ENCODE measurements at places on chromosomes 6 and 20.

- no peak for DNase-seq
Observed at GRCh38 chr6:154298297-154298696, 58.3 kb downstream of the IPCEF1 start.

- DNase-seq: no peak
Observed at GRCh38 chr6:90219209-90219985, 77.2 kb downstream of the BACH2 start.

GRCh38 chr6:138814179-138814834 lies 18.4 kb downstream of the ECT2L start:
- no peak for DNase-seq

GRCh38 chr6:43011207-43011606 lies 2.5 kb downstream of the MEA1 start:
- no peak for DNase-seq

GRCh38 chr6:111950661-111951496 lies 77.6 kb upstream of the FYN start:
- no peak for DNase-seq

- DNase-seq: no peak
Observed at GRCh38 chr6:105755885-105756284, 330.3 kb upstream of the PRDM1 start.

GRCh38 chr6:139230391-139230840 lies 61.4 kb downstream of the TXLNB start:
- DNase-seq: no peak

DNA sequence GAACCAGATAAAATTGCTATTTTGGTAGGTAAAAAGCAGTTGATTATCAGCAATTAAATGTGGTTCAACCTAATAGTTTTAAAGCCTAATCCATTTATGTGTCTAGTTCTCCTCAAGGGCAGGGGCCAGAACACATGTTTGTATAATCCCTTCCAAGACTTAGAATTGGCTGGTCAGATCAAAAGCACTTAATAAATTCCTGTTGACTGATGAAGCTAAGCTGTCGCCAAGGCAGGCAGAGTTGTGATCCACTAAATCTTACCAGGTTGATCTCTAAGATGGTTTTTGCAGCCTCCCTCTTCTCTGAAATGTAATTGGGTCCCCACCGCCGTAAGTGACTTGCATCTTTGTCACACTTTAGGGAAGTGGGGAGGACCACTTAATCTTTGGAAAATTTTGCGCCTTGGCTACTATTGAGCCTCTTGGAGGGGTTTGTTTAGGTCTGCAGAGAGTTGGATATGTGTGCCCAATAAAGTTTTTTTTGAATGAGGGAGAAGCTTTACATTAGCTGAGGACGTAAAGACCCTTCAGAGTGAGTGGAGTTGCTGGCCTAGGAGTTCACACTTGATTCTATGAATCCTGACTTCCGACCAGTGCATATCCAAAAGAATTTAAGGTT lies 65.9 kb downstream of the PHF20 start:
- DNase-seq: no peak

DNA sequence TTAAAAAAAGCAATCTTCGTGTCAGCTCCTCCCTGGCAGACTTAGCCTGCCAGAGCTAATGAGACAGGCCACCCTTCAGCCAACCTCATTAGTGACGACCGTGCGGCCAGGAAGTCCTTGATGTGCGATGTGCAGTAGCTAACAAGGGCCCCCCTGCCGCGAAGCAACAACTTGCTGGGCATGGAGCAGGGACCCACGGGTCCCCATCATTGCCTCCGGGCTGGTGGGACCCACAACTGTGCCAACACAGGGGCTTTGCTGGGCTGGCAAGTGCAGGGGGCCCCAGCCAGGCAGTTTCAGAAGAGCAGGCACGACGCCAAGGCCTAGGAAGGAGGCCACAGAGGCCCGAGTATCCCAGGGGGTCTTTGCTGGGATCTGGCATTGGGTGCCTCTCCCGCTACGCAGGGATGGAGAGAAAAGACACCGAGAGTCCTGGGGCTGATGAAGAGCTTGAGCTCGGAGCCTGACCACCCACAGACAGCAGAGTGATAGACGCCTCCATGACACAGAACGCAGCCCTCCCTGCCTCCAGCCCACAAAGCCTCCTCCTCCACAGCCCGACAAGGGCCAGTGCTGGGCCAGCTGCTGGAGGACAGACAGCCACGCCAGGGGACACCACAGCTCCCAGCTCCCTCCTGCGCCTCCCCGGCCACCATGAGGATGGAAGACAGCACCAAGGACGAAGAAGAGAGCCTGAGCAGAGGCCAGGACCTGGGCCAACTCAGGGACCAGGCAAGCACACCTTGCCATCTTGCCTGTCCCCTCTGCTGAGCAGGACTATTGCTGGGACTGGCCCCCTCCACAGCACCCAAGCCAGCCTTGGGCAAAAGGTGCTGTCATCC lies 96.6 kb downstream of the YTHDF1 start:
- no peak for DNase-seq

DNA sequence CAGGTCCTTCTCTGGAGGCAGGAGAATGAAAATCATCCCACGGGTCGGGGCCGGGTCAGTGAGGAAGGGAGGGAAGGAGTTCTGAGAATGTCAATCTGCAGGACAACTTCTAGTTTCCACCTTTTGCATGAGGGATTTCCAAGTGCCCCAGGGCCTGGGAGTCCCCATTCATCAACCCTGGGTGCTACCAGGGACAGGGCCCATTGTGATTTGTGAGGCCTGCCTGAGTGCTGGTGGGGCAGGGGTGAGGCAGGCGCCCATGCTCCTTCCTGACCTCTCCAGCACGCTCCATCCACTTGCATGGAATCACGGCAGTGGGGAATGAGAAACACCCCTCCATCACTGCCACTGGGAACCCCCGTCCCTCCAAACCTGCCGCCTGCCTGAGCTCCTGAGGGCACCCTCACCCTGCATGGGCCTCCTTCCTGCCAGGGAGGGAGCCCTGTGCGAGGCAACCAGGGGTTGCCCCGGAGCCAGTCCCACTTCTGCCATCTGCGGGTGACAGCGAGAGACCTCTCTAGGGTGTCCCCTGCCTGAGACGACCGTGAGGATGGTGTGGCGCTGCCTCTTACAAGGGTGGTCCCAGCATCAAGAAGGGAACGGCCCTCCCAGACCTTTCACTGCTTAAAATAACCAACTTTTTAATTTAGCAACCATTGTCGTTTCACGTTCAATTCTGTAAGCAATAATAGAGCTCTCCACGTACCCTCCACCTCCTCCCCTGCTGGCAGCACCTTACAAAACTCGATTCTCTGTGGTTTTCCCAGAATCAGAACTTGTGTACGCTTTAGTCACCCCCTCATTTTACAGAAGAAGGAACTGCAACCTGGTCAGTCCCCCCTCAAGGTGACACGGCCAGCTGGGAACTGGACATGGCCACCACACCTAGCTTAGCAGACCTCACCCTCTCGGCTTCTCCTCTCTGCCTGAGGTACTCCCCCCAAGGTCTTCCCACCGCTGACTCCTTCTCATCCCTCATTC lies 28.6 kb downstream of the PMEPA1 start:
- peak; percentile 11 for DNase-seq

- DNase-seq: no peak
Observed at GRCh38 chr6:160356074-160356744, 8.0 kb downstream of the SLC22A3 start.

- DNase-seq: no peak
Observed at GRCh38 chr20:21209668-21210067, 83.8 kb downstream of the KIZ start.

GRCh38 chr20:37627060-37627766 lies 66.6 kb upstream of the CTNNBL1 start:
- DNase-seq: peak; percentile 8

- DNase-seq: no peak
Observed at GRCh38 chr20:16661756-16662155, 68.1 kb upstream of the SNRPB2 start.

GRCh38 chr20:10806539-10806938 lies 132.7 kb upstream of the JAG1 start:
- no peak for DNase-seq

GRCh38 chr20:63972312-63973159 lies 2.8 kb upstream of the ZNF512B start:
- no peak for DNase-seq

DNA sequence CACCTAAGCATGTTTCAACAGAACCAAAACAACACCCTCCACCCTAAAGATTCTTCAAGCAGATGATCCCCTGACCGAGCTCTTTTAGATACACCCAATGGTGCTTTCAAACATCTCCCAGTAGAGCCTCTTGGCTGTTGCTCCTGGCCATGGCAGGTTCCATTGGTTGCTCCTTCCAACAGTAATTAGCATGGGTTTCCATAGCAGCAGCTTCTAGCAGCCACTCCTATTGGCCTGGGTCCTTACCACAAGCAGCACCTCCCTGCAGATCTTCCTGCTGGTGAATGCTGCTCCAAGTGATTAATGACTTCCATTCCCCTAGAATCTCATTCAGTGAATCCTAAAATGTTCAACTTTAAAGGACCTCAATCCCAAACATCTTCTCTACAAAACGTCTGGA lies 13.9 kb downstream of the CCN2 start:
- DNase-seq: no peak

DNA sequence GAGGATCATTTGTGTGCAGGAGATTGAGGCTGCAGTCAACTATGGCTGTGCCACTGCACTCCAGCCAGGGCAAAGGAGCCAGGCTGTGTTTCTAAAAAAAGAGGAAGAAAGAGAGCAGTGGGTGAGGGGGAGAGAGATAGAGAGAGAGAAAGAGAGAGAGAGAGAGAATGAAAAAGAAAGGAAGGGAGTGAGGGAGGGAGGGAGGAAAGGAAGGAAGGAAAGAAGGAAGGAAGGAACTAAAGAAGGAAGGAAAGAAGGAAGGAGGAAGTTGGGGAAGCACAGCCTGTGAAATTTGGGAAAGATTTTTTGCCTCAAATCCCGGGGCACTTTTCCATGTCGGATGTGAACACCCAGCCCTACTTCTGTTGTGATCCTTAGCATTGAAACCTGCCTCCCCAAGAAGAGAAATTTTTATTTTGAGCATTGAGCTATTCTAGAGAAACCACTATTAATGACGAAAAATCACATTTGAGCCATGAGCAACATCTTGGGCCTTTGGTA lies 57.8 kb downstream of the FOXA2 start:
- no peak for DNase-seq

- DNase-seq: peak; percentile 94
Observed at GRCh38 chr20:45971675-45972499, at the start of gene ZNF335. Gene ZNF335 (minus strand): TSS chr20:45972203. CDS start chr20:45971410, 793 bp downstream.

DNA sequence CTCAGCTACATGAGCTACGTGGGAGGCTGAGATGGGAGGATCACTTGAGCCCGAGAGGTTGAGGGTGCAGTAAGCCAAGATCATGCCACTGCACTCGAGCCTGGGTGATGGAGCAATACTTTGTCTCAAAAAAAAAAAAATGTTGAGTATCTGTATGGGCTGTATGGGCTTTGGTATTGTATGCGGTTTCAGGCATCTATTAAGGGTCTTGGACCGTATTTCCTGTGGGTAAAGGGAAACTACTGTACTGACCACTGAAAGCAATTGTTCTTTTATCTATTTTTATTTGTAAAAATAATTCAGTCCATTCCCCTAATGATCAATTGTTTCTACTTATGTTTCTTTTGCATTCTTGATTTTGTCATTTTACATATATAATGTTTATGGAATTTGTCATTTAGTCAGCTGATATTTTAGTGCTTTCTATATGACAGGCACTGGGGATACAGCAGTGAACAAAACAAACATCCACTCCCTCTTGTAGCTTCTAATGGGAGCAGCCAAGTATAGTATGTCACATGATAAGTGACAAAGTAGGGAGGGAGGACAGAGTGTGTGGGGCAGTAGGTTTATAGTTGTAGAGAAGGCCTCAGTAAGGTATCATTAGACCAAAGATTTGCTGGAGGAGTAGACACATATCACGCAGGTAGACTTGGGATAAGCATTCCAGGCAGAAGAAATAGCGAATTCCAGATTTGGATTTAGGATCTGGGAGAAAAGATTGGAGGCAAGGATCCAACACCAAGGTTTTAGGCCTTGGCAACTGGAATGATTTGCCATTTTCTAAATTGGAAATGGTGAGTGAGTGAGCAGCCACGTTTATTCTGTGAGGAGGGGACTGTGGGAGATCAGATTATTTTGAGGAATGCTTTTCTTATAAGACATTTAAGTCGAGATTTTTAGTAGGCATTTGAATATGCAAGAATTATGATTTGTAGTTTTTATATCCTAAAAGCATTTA lies 6.0 kb downstream of the PCMT1 start:
- DNase-seq: no peak

DNA sequence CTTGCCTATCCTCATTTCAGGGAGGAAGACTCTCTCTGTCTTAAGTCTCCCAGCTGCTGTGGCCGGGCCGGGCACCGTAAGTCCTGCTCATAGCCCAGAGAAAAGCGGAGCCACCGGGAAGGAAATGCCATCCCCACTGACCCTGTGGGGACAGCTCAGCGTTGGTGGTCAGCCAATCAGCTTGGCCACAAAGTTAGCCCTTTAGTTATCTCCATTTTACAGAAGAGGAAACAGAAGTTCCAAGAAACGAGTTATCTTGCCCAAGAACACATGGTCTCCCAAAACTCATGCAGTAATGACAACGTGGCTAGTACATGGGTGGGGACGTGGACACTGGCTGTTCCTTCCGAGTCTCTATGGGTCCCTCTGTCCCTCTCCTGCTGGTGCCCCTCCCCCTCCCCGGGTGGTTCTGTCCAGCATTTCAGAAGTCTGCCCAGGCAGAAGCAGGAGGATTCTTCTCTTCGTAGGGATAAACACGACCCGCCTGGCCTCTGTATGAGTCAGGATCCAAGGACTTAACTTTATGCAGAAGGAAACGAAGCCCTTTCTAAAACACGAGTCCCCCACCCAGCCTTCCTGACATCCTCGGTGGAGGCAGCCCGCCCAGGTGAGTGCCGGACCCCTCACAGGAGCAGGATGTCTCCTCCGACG lies 273.8 kb downstream of the CDH4 start:
- DNase-seq: no peak

DNA sequence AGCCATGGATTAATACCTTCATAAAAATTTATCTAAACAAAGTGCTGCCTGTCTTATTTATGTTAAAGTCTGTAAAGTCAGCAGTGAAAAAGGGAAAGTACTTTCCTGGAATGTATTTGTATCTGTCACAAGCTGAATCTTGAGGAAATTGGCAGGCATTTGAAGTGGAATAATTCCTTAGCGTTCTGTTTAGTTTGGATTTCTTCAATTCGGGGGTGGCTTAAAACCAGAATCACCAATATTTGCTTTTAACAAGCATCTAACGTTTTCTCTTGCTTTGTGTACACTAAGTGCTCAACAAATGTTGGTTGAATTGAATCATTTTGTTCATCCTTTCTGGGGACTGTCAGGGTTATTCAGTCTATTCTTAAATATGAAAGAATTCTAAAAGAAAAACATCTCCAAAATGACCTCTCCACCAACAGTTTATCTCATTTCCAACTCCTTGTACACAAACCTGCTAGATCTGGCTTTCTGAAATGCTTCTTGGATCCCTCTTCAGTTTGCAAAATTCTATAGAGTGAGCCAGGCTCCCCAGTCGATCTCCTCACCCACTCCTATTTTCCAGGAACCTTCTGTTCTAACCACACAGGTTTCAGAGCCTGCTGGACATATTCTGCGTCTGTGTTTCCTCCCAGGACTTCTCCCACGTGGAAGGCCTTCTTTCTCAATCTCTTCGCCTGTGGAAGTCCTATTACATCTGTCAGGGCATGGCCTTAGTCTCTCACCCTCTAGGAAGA lies 2.0 kb upstream of the NPEPL1 start:
- DNase-seq: no peak

- DNase-seq: no peak
Observed at GRCh38 chr6:116104636-116105035, 4.0 kb downstream of the NT5DC1 start.

- DNase-seq: no peak
Observed at GRCh38 chr6:52495922-52496321, 75.8 kb downstream of the EFHC1 start.

Measured in stimulated activated CD4-positive, alpha-beta T cell treated with anti-CD3 and anti-CD28 coated beads, Interleukin-4, amount 100 ng/mL, for 24 hours (primary cell).